ENCODE measurements at places on chromosomes 2 and 18.

DNA sequence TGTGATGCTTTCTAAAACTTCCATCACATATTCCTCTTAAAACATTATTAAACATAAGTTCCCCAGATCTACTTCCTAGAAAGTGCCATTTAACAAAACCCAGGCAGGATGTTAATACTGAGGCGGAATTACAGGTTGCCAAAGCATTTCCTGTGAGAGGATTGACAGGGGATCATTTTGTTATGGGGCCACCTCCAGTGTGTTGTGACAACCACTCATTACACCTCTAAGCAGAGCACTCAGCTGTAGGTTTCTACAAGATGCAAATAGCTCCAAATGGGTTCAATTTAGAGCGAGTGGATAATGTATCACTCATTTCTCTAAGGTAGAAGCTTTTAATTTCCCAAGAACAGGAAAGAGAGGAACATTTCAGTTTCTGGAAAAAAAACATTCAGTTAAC is 1429.5 kb upstream of the ACVR2A start:
- DNase-seq = no peak

DNA sequence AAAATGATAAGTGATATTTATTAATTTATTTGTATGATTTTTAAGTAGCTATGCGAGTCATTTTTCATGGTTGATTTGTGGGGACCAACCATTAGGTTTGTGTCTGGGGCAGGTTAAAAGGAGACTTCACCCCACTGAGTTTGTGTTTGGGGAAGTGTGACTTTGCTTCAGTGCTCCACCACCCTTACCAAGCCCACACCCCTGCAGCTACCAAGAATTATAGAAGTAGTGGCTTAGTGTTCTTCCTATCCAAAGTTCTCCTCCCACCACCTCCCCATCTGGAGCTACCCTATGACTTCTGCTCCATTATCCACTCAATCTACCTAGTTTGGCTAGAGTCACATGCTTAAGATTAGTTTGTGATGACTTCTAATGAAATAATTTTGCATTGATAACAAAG is 182.1 kb upstream of the ZEB2 start:
- no peak for DNase-seq

GRCh38 chr2:190864375-190864774 is 16.2 kb upstream of the GLS start:
- DNase-seq = no peak

DNA sequence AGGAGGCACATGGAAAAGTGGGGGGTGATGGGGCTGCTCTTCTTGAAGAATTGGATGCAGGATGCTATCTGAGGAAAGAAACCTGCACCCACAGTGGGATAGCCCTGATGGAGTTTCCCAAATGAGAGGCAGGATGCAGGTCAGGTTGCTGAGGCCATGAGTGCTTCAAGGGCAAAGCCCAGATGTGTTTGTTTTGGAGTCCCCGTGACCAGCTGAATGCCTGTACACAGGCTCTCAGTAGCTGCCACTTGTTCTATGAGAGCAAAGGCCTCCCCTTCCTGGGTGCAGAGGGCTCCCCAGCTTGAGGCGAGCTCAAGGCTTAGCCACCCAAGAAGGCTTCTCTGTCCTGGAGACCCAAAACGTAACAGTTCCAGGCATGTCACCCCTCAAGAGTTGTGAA is 192.7 kb downstream of the SEPTIN10 start:
- no peak for DNase-seq

Data from H4 (cell line).